ENCODE measurements at places on chromosomes 5 and 9.

DNA sequence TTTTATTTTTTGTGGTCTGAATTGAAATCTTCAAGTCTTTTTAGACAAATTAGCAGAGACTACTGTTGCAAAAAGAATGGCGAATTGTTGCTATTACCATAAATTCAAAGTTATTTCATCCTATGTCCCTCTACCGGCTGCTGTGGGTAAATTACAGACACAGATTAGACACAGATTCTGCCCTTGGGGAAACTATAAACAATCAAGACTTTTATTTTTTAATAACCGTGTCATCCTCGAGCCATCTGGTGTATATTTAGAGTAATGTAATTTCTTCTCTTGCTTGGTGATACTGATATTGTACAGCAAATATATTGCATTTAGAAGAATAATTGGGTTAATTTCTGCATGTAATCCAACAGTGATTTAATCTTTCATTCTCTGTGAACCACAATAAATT lies 228.0 kb upstream of the ADAMTSL1 start:
- DNase-seq = no peak

DNA sequence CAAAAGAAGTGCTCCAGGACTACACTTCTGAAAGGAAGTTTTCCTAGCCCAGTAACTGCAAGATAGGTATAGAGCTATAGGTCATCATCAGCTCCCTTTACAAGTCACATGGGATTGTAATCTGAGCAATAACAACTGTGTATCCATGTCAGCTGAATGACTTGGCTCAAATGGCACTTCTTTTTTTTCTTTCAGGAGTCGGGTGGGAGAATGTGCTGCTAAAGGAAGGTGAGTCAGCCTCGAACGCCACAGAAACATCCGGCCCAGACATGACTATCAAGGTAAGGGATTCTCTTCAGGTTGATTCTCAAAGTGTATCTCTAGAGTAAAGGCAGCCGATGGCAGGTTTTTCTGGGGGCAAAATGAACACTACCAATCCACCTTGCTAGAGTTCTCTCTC lies 192.2 kb downstream of the C9orf152 start:
- no peak for DNase-seq

DNA sequence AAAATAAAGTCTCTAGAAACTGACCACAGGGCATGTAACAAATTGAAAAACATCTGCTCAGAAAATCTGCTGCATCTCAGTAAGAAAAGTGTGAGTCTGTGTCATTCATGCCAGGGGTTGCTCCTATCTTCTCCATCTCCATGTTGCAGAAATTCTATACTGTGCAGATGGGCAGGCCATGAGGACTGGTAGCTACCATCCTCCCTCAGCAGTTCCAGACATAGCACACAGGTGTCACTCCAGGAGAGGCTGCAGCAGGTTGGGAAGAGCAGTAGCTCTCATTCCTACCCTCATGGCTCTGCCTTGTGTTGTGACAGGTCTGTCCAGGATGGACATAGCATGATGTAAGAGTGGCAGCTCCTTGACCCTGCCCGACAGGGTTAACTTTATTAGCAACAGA lies 173.4 kb downstream of the NDUFS4 start:
- no peak for DNase-seq

- no peak for DNase-seq
These were observed 1230.6 kb upstream of the NUDT12 start for GRCh38 chr5:104793031-104793754.
